Stimulated activated CD4-positive, alpha-beta T cell treated with anti-CD3 and anti-CD28 coated beads, Interleukin-1b, Interleukin-23, amount 100 ng/mL, for 4 hours (primary cell): ENCODE measurements at places on chromosomes 11 and 22.

DNA sequence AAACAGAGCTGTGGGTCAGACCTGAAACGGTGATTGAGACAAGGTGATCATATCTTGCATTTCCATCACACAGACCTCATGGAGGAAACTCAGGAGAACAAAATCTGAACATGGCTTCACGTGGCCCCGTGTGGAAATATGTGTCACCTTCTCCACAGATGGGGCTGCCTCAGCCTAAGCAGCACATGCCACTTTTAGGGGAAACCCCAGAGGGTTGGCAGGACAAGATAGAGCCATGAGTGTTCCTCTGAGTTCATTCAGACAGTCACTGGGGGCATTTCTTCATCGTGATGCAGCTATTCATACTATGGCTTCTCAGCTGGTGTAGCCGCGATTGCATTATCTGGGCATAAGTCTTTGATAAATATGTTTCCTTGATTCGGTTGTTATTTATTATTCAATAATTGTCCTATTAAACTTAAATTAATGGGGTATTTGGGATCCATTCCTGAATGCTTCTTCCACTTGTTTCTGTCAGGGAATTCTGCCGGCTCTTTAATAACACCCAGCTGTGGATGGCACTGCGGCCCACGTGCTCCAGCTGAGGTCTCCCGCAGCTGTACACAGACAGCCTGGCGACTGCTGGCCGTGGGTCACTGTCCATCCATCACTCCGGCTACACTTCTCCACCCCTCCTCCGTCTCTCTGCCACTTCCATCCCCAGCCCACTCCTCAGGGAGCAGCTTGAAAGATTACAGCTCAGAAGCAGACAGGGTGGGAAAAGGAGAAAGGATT, 485.1 kb downstream of the OPCML start:
- DNase-seq: no peak

GRCh38 chr22:22914726-22915669, 27.4 kb downstream of the IGLL5 start:
- DNase-seq: no peak

DNA sequence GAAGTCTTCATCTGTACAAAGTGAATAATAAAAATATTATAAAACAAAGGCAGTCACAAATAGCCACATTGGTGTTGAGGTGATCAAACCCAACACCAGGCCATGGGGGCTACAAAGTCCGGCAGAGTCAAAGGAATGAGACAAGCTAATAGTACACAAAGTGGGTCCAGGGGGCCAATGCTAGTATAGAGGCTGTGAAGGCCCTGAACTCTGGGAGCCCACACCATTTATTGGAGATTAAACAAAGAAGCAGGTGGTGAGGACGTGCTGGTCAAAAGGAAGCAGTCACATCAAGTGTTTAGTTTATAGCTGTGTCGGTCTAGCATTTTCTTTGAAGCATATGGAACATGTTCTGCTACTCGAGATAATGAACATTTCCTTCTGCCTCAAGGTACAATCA, 58.6 kb upstream of the CCT8L2 start:
- no peak for DNase-seq

GRCh38 chr11:122413677-122414076, 241.8 kb upstream of the UBASH3B start:
- DNase-seq: no peak

DNA sequence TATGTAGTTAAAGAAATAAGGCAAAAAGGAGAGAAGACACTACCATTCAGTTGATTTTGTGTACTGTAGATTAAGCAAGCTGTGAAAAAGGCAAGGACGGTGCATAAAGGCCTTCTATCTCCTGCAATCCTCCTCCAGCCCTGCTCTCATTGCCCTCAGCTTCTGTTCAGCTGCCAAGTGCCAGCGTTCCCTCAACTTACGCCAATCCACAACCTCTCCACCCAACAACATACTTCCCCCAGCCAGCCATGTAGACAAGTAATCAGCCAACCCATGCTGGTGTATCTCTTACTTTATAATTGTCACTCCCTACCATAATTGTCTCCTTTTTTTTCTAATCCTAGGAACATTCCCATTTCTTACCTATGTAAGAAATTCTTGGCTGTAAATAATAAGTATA, 30.1 kb upstream of the ANO5 start:
- DNase-seq: no peak

- no peak for DNase-seq
Observed at GRCh38 chr11:66048547-66049323, at the start of gene GAL3ST3. Gene GAL3ST3 (minus strand): TSS chr11:66049161. CDS start chr11:66045415, 3,746 bp downstream.

GRCh38 chr11:106670069-106670468, 348.2 kb downstream of the GUCY1A2 start:
- DNase-seq: no peak

- DNase-seq: no peak
Observed at GRCh38 chr11:830295-831117, 2.2 kb upstream of the CD151 start.

DNA sequence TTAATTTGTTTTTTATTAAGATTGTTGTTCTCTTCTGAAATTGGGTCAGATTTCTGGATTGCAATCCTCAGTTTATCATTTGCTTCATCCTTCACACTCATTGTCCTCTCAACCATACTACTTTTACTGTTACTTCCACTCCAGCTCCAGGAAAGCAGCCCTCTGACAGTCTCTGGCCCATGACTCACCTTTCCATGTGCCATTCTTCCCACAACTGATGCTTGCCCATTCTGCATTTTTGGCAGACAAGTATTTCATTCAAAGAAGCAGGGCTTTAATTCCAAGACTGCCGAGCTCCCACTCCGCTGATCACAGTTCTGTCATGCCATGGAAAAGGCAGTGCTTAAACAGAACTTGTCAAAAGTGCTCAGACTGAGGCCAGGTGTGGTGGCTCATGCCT, 139.2 kb downstream of the WNT11 start:
- DNase-seq: no peak

DNA sequence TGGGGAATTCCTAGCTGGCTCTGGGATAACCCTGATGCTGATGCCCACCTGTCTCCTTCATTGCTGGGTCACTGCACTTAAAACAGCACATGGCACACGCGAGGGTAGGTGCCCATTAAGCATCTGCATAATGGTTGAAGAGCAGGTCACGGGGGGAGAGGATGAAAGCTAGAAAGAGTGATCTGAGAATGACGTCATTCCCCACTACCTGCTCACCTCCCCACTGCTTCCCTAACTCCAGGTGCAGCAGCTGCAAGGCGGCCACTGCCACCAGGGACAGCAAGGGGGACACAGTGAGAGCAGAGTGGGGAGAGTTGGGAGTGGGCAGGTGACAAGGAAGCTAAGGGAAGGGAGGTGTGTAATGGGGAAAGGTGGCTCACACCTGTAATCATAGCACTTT, 27.0 kb downstream of the ADA2 start:
- no peak for DNase-seq

DNA sequence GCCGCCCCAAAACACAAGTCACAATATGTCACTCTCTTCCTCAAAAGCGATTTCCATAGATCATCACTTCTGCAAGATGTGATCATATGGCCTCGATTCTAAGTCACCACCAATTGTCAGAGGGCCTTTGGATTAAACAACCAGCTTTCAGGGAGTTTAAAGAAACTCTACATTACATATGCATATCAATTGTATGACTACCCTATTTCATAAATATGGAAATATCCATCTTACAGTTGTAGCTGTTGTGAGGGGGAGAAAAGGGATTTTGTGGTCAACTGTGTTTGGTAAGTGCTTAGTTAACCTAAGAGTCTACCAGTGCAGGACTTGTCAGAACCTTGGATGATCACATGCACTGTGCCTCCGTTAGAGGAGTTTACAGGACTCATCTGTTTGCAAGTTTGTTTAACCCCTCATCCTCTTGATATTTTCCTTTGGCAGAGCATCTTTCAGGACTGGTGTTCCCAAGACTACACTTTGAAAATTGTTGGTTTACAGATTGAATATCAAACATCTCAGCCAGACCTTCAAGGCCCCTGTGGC, 99.9 kb downstream of the CHST1 start:
- no peak for DNase-seq

DNA sequence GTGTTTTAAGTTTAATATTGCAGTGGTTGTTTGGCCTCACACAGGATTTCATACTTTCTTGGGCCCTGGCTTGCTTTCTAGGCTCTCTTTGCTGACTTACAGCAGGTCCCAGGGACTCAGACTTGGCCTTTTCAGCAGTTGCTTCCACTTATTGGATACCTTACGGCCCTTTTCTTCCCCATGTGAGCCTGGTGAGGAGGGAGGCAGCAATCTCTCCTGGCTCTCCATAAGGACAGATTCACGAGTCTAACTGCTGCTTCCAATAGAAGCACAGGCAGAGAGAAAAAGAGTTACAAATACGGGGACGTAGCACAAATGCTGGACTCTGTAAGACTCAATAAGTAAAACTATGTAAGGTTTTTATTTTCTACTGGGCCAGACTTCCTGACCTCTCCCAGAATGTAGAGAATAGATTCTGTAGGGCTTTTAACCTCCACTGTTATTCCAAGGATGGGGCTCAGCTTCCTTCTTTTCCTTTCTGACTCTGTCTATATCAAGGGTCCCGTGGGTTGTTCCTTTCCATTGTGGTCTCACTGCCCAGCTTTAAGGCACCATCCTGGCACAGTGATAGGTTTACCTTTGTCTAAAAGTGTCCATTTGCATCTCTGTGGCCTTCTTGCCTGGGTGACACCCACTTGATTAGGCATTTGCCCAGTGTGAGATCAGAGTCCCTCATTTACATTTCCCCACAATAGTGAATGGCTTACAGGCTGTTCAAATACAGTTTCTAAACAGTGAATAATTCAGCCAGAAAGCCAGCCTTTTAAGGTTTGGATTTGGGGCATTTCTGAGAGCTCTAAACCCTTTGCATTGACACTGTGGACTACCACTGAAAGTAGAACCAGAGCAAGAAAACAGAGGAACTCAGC, 92.8 kb downstream of the RASSF10 start:
- no peak for DNase-seq

GRCh38 chr11:35321532-35322317, 97.6 kb downstream of the SLC1A2 start:
- DNase-seq: no peak

DNA sequence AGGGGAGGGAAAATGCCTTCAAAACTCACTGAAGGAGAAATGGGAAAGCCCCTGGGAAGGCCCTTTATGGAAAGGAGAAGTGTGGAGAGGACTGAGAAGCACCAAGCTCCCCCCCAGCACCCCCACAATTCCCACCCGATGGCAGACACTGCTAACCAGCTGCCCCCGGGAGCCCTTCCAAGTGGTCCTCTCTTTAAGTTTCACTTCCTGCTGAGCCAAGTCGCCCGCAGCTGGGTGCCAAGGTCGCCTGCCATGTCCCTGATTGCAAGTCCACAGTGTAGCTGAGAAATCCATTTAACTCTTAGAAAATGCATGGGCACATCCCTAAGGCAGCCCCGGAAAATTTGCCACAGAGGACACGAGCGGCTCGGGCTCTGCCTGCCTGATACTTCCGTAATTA, 68.2 kb downstream of the GALNT18 start:
- no peak for DNase-seq

GRCh38 chr11:1879342-1879940, 12.3 kb downstream of the PRR33 start:
- DNase-seq: no peak

DNA sequence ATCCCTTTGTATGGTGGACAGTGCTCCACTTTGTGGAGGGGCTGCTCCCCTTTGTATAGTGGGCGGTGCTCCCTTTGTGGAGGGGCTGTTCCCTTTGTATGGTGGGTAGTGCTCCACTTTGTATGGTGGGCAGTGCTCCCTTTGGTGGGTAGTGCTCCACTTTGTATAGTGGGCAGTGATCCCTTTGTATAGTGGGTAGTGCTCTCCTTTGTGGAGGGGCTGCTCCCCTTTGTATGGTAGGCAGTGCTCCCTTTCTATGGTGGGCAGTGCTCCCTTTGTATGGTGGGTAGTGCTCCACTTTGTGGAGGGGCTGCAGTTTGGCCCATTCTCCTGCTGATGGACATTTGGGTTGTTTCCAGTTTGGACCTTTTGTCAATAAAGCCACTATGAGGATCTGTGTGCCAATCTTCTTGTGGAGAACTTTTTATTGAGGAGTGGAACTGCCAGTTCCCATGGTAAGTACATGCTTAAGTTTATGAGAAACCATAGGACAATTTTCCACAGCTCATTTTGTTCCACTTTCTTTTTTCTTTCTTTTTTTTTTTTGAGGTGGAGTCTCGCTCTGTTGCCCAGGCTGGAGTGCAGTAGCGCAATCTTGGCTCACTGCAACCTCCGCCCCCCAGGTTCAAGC, 4.6 kb upstream of the TALDO1 start:
- no peak for DNase-seq

DNA sequence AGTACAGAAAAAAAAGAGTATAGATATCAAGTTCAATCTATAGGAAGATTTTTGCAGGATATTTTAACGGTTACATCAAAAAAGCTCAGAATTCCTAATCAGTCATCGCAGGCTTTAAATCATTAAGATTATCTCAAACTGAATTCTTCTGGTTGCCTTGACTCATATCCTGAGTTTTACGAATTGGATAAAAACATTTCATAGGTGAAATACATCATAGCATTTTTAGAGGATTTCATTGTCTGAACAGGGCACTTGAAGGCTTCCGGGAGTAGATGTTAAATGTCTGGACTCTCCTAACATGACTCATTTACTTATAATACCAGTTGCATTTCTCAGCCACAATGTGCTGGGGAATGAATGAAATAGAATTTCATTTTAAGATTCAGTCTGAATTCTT, 2216.6 kb upstream of the RAG2 start:
- no peak for DNase-seq

GRCh38 chr22:47168900-47169800, 406.7 kb downstream of the TBC1D22A start:
- DNase-seq: no peak

DNA sequence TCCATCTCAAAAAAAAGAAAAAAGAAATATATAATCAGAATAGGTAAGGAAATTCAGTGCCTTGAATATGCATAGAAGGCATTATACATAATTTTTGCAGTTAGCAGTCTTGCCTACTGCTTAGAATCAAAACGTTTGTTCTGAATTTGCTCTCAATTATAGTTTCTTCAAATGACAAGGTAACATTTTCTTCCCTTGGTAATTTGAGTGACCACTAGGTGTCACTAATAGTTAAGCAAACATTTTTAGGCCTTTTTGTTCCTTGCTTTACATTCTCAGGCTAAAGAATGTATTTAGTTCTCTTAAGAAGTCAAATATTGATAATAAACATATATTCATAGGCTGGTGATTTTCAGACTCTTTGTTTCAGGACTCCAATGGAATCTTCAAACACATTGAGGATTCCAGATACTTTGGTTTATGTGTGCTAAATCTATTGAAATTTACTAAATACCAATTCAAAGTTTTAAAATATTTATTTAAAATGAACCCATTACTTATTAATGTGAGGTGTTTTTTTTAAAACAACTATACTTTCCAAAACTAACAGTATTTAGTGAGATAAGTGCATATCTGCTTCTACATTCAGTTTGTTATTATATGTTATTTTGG, 55.0 kb upstream of the DEPDC7 start:
- DNase-seq: no peak

DNA sequence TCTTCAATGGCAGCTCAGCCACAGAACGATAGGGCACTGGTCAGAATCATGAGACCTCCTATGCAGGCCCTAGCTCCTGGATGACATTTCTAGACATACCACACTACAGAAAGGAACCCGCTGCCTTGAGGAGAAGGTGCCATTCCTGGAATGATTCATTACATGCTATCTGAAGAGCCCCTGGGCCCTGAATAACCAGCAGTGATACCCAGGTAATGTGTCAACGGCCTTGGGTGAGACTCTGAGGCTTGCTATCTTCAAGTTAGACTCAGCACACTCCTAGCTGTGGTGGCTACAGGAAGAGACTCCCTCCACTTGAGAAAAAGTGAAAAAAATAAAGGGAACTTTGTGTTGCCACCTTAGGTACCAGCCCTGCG, 161.2 kb upstream of the GRIA4 start:
- no peak for DNase-seq
